A549 (cell line): ENCODE measurements at places on chromosomes 13 and 19. TPM values are rescaled to one million over a fixed set of nuclear protein-coding genes. Genes with fewer than 3 reads are reported as not detected.

GRCh38 chr13:27918918-27919658 is 712 bp upstream of the PDX1 start:
- DNase-seq, result no peak

Gene PBX4
- polyA plus RNA-seq, result 0.90 to 1.6 TPM (median 1.4 TPM) in 3 replicates

DNA sequence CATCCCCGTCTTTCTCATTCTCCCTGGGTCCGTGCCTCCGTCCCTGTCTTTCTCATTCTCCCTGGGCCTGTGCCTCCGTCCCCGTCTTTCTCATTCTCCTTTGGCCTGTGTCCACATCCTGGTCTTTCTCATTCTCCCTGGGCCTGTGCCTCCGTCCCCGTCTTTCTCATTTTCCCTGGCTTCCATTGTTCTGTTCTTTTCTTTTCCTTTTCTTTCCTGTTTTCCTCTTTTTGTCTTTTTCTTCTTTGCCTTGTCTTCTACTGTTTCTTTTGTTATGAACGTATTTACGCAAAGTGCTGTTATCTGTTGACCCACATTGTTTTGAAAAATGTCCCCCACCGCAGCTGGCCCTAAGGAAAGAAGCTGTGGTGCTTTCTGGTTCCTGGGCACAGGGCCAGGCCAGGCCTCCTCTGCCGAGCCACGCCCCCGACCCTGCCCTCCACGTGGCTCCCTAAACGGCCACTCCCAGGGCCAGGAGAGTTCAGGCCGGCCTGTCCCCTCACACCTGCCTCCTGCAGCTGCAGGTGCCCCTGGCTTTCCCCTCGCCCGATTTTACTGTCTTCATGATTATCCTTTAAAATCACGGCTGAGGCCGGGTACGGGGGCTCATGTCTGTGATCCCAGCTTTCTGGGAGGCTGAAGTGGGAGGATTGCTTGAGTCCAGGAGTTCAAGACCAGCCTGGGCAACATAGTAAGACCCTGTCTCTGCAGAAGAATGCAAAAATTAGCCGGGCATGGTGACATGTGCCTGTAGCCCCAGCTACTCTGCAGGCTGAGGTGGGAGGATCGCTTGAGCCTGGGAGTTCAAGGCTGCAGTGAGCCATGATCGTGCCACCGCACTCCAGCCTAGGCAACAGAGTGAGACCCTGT is 14.0 kb upstream of the TMPRSS9 start:
- no peak for DNase-seq

- DNase-seq, result no peak
Measured at GRCh38 chr13:32384702-32385101, 43.2 kb downstream of the N4BP2L1 start.

DNA sequence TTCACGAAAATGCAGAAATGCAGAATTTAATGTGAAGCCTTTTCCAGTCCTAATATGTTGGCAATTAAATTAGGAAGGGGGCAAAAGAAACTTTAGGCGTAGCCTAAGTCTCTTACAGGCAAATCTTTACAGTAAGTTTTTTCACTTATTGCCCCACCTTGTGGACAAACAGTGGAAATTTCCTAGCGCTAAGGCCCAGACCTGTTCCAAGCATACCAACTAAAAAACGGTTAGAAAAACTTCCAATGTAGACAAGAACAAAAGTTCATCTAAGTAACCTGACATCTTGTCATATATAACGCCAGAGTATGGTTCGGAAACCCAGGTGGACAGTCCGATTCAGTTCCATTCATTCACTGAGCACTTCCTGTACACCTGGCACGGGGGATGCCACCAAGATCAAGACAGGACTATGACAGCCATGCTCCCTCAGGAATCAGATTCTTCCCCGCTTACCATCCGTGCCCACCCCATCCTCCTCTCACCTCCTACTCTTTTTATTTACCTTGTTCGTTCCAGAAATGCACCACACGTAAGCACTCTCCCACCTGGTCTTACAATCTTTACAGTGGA is 4.9 kb downstream of the ZAR1L start:
- peak; percentile 49 for DNase-seq

Gene EHD2
- polyA plus RNA-seq, result 93.8 to 112 TPM (median 105 TPM) in 3 replicates

Gene U2AF1L4
- 39.0 to 45.6 TPM (median 42.8 TPM) in 3 replicates for polyA plus RNA-seq

DNA sequence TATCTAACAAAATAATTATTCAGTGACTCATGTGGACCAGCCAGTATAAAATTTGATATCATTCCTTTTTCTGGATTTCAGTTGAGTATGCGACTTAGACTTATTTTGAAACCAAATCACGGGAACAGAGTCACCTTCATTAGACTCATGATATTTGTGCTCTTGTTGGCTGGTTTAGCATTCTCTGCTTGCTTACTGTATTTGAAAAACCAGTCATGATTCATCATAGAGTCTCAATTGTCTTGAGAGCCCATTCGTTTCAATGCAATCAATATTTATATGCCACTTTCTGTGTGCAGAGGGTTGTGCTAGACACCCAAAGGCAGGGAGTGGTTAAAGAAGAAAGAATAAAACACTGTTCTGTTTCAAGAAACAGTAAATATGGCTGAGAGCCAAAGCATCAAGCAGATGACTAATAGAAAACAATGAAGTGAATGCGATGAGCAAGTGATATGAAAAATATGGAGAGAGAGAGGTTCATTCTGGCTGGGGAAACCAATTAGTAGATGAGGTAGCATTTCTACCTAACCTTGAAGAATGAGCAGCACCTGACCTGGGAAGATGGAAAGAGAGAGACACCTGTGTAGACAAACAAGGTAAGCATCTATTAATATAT is 99.6 kb upstream of the MBNL2 start:
- no peak for DNase-seq

Gene TEX29
- polyA plus RNA-seq, result 0.13 TPM in 1 of 3 replicates, not detected in the others

Gene ZNF333
- polyA plus RNA-seq, result 2.5 to 3.5 TPM (median 2.8 TPM) in 3 replicates

- DNase-seq, result no peak
Measured at GRCh38 chr13:77653301-77653700, 44.2 kb upstream of the SLAIN1 start.

GRCh38 chr19:31294189-31294588 is 55.0 kb downstream of the TSHZ3 start:
- DNase-seq, result no peak

GRCh38 chr19:14496029-14496833 is at the start of gene GIPC1:
GIPC1 (minus strand) TSS chr19:14496127; CDS start chr19:14482976, 13,151 bp downstream.
- DNase-seq, result peak; percentile 98

- DNase-seq, result no peak
Measured at GRCh38 chr13:105497597-105497996, 1037.9 kb downstream of the EFNB2 start.

DNA sequence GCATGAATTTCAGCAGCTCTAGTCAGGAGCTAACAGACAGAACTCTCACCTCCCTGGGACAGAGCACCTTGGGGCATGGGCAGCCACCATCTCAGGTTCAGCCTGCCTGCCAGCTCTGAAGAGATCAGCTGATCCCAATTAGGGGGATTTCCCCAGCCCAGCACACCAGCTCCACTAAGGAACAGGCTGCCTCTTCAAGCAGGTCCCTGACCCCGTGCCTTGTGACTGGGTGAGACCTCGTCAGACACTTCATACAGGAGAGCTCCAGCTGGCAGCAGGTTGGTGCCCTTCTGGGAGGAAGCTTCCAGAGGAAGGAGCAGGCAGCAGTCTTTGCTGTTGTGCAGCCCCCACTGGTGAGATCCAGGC is 84.5 kb upstream of the UFM1 start:
- no peak for DNase-seq

Gene WDR87
- polyA plus RNA-seq, result not detected in 3 replicates

Gene CEACAM4
- not detected in 3 replicates for polyA plus RNA-seq

Gene SHISA2
- not detected in 3 replicates for polyA plus RNA-seq

Gene NAXD
- polyA plus RNA-seq, result 12.5 to 14.2 TPM (median 13.8 TPM) in 3 replicates

DNA sequence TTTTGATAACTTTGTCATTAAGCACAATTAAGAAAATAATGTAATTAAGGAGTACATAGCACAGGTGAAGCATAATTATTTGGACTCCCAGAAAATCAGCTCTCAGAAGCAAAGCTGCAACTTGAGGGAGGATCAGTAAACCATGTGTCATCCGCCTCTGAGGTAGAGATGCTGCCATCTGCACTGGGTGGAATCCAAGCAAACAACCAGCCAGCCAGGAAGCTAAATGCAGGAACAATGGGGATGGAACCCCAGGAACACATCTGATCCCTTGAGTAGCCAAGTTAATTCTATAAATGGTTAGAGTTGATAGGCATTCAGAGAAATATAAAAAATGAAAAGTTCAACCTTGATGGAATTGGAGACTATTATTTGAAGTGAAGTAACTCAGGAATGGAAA is 520.2 kb downstream of the RFC3 start:
- no peak for DNase-seq

GRCh38 chr13:44292545-44292944 is 81.1 kb upstream of the SERP2 start:
- no peak for DNase-seq
